CD4-positive, alpha-beta T cell treated with Interleukin-21 for 1 hour (primary cell): ENCODE measurements at places on chromosomes 4 and X.

DNA sequence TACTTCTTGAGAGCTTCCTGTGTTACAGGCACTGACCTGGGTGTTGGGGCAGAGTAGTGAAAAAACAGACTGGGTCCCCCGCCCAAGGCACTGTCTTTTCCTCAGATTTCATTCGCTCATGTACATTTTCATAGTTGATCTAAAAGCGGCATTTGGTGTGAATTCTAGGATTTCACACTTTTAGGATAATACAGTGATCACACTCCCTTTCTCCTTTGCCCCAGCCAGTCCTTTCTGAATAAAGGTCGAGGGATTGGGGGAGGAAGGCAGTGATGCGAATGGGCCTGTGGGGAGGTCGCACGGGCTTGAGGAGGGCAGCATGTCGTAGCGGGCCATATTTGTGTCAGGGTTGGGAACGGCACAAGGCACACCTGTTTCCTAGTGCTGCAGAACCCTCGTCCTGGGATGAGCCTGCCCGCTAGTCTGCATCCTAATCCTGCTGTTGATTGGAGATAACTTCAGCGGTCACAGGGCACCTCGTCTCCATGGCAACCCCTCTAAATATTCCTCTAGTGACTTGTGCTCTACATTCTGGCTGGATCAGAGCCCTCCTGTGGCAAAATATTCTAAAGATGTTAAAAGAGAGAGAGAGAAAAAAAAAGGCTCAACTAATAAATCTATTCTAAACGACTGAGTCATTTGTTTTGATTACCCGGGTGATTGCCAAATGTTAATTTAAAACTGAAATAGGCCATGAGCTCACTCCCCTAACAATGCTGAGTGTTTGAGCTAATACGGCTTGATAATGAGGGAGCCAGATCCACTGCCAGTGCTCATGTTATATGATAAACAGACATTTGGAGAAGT is 21.8 kb downstream of the FHL1 start:
- DNase-seq, result no peak

DNA sequence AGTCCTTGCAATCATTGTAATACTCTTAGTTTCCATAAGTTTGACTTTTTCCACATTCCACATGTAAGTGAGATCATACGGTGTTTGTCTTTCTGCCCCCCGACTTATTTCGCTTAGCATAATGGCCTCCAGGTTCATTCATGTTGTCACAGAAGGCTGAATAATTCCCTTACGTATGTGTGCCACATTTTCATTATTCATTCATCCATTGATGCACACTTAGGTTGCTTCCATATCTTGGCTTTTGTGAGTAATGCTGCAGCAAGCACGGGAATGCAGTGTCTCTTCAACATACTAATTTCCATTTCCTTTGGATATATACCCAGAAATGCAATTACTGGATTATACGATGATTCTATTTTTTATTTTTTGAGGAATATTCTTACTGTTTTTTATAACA is 22.0 kb upstream of the VEGFC start:
- no peak for DNase-seq

GRCh38 chr4:163707873-163708272 is 213.4 kb downstream of the TMA16 start:
- no peak for DNase-seq

GRCh38 chr4:61445374-61446063 is 245.4 kb downstream of the ADGRL3 start:
- no peak for DNase-seq

DNA sequence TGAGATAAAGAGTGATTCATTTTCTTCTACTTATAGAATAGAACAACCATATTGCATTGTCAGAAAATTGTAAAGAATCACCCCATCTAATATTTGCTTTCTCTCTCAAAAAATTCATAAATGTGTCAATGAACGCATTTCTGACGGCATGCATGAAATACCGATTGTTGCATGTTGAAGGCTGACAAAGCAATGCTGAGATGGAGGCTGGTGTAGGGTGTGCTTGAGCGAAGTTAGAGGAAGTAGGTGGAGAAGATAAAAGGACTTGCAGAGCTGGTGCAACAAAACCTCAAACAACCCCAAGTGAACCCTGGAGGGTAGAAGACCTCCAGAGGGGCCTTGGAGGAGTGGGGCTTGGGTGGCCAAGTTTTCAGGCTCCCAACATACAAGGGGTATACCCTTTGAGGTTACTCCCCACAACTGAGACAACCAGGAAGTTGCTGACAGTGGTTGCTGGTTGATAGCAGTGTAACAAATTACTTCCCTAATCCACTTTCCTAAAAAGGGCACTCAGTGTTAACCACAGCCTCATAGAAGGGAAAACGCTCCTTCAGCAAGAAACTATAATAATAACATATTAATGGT is 452.7 kb downstream of the NLGN4X start:
- DNase-seq, result no peak

- no peak for DNase-seq
Observed at GRCh38 chr4:101512416-101512815, 165.1 kb upstream of the PPP3CA start.

- no peak for DNase-seq
Observed at GRCh38 chr4:6148506-6149205, 51.7 kb downstream of the JAKMIP1 start.
